ENCODE measurements at places on chromosomes 3 and 15.

DNA sequence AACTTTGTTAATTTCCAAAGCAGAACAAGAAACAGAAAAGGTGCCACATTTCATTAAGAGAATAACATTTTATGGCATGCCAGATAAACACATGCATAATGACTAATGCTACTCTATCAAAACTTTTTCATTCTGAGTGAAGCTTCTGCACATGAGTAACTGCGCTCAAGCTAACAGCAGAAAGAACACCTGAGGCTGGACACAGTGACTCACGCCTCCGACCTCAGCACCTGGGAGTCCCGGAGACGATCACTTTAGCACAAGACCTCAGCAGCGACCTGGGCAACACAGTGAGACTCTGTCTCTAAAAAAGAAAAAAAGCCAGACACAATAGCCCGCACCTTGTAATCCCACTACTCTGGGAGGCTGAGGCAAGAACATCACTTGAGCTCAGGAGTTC, 70.6 kb downstream of the ACAP2 start:
- no peak for DNase-seq

DNA sequence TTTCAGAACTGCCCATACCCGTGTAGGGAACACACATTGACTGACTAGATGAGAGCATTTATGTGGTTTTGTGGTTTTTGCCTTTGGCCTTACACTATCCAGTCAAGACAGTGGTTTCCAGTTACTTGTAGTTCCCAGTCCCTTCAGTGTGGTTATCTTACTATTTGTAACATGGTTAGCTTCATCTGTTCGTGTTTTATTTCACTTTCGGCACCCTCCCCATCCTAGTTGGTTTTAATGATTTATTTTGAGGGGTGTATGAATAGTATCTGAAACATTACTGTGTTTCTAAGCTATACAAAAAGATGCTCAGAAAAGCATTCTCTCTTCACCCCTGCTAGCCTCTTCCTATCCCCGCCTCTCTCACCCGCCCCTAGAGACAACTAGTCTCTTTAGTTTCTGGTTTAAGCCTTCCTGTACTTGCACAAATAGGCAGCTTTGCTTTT, 14.1 kb downstream of the LYSMD4 start:
- DNase-seq: no peak

- DNase-seq: no peak
Measured at GRCh38 chr15:68149059-68149458, 56.1 kb downstream of the CALML4 start.

- no peak for DNase-seq
Measured at GRCh38 chr3:195790901-195791300, 20.8 kb downstream of the MUC4 start.

DNA sequence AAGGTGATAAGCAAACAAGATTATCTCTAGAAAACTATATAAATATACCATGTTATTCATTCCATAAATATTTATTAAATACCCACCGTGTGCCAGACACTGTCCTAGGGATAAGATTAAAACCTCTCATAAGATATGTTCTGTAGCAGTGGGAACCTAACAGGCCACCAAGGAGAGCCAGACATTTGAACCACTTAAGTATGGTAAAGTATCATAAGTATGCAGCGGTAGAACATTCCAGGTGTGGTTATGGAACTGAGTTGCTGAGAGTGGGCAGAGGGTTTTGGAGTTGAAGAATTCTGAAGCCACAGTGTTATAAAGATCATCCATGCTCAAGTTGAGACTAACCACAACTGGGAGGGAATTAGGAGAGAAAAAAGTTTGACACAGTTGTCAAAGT, 14.7 kb downstream of the FILIP1L start:
- no peak for DNase-seq

DNA sequence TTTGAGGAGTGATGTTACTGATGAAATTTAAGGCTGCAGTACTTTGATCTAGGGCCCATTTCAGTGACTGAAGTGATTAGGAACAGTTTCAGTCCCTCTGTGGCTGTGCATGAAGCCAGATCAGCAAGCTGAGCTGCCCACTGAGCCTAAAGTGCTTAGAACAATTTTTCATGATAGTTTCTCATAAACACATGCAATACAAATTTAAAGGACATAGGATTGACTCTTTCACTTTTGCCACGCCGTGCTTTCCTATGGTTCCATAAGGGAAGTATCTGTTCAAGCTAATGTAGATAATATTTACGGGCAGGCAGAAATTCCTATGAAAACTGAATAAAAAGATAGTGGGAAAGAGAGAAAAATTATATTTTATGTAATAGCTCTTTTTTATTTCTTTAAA, 10.6 kb downstream of the ANKUB1 start:
- DNase-seq: no peak

- DNase-seq: peak; percentile 14
Measured at GRCh38 chr15:88274553-88275460, 18.3 kb upstream of the NTRK3 start.

GRCh38 chr3:136804813-136805212, 14.1 kb upstream of the SLC35G2 start:
- no peak for DNase-seq

- DNase-seq: no peak
Measured at GRCh38 chr3:132382267-132382666, 35.0 kb upstream of the DNAJC13 start.

DNA sequence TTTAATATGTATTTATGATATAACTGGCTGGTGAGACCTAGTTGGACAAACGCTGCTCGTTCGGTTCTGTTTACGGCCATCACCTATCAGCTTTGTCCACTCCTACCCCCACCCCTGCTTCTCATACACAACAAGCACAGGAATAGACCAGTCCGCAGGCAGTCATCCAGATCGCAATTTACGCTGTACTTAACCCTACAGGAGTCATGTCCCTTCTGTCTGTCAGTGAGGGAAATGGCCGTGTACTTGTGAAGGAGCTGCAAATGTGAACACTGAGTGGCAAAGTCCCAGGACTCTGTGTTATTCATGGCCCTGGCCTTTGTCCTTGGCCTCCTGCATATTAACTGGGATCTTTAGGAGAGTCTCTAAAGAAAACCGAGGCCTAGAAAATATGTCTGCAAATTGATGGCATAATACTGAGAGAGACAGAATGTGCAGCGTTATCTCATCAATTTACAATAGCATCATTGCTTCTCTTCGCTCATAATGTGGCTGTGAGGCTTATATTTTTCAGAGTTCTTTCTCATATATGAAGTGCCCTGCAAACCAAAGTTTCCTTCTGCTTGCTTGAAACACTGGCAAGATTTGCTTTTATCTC, 7.2 kb upstream of the ABHD10 start:
- DNase-seq: peak; percentile 57

DNA sequence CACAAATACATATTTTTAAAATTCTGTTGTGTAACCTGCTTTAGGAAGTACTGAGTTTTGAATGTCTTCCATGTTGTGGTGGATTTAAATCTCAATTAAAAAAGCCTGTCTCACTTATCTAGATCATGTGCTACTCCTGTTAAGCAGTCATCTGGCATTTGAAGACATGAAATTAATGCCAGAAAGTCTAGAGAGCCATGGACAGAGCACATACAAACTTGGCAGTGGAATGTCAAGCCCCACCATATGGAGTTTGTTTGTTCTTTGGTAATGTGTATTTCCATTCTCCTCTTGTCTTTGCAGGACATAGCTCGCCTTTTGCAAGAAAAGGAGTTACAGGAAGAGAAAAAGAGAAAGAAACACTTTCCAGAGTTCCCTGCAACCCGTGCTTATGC, 39.3 kb upstream of the UTS2B start:
- no peak for DNase-seq

- DNase-seq: no peak
Measured at GRCh38 chr3:50612234-50612882, 784 bp upstream of the CISH start.

GRCh38 chr3:129795186-129796010, 98.1 kb downstream of the TMCC1 start:
- no peak for DNase-seq

DNA sequence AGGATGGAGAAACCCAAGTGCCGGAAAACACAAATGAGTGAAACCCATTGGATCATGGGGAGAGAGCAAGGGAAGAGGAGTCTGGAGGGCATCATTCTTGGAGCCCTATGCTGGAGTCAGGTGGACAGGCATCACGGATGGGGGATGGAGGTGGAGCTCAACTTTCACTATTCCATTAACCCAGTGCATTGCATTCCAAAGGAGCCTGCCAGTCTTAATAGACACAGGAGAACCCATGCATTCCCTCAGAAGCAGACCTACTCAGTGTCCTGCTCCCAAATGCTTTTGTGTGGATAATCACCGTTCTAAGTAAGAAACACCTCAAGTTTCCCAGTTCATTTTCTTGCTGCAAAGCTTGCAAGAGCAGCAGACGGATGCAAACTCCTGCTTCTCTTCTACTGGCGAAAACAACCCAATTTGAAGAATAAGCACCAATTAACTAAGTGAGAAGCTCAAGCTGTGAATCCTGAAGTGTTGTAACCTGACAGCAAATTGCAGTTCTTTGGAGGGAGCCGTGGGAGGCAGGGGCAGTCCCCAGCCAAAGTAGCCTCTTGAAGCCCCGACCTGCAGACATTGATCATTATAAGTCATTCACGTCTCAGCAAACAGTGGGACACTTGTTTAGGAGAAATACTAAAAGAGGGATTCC, 25.3 kb downstream of the SEMA5B start:
- DNase-seq: peak; percentile 60

- no peak for DNase-seq
Measured at GRCh38 chr3:157166115-157166514, 6.2 kb upstream of the CCNL1 start.

DNA sequence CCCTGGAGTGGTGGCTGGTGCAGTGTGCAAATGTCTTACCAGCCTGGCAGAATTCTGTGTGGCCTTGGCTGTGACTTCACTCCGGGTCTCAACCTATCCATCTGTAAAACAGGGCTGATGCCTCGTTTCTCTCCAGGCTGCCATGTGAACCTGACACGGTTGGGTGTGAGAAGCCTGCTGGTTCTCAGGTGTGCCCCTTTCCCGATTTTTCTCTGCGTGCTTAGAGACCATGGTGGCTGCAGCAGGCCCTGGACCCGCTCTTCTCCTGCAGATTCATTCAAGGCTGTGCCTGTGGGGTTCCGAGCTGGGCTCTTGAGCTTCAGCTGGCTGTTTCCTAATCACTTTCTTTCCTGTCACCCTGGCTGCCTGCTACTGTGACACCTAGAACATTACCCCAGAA, 38.9 kb downstream of the EEFSEC start:
- no peak for DNase-seq

DNA sequence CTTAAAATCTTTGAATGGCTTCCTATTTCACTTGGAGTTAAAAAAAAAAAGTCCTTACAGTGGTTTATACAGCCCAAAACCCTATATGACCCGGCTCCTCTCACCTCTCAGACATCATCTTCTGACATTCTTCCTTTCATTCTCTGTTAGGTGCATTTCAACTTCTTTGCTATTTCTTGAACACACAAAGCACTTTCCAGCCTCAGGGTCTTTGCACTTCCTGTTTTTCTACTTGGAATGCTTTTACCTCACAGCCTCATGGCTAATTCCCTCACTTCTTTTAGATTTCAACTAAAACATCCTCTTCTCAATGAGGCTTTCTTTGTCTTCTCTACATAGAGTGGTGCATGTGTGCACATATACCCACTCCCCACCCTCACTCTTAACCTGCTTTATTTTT, 91.0 kb upstream of the MB21D2 start:
- no peak for DNase-seq

DNA sequence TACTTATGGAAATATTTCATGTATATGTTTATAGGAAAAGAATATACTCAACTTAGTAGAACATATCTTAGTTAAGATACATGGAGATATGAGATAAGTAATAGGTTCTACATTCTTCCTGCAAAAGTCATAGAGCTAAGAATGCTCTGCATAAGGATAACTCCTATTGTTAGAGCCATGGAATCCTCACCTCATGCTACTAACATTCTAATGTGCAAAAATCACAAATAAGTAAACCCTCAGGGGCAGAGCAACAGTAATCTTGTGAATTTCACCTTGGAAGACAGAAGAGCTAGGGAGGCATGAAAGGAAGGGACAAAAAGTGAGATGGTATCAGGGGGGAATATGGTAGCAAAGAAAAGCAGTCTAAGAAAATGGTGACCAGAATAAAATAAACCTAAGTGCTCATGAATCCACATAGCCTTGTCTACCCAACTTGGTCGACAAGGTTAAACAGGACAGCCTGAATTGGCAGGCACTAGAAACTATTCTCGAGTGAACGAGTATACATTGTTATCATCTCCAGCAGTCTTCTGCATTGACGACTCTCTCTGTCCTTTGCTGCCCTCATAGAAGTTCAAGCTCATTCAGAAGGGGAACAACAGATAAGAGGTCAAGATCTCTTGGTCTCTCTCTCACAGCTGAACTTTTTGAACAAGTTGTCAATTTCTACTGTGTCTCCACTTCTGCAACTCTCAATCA, 52.8 kb downstream of the XRN1 start:
- DNase-seq: no peak

- peak; percentile 88 for DNase-seq
Measured at GRCh38 chr3:49912881-49913281, 9.2 kb upstream of the MST1R start.

- DNase-seq: no peak
Measured at GRCh38 chr3:124802702-124803101, 72.5 kb downstream of the UMPS start.

DNA sequence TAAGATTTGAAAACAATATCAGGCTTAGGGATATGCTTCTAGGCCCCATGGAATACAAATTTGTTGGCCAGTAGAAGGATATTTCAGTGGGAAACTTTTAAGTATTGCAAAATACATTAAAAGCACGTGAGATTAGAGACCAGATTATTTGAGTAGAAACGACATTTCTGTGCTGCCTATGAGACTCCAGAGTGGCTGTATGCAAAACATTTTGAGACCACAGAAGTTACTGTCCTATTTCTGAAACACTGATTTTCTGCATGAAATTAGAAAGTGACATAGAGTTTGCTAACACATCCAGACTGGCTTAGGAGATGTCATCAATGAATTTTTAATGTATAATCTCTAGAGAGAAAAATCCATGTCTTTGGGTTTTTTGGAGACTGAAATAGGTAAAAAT, 99.8 kb downstream of the KCNH8 start:
- no peak for DNase-seq

GRCh38 chr15:53808058-53808706, 48.7 kb upstream of the WDR72 start:
- peak; percentile 7 for DNase-seq

DNA sequence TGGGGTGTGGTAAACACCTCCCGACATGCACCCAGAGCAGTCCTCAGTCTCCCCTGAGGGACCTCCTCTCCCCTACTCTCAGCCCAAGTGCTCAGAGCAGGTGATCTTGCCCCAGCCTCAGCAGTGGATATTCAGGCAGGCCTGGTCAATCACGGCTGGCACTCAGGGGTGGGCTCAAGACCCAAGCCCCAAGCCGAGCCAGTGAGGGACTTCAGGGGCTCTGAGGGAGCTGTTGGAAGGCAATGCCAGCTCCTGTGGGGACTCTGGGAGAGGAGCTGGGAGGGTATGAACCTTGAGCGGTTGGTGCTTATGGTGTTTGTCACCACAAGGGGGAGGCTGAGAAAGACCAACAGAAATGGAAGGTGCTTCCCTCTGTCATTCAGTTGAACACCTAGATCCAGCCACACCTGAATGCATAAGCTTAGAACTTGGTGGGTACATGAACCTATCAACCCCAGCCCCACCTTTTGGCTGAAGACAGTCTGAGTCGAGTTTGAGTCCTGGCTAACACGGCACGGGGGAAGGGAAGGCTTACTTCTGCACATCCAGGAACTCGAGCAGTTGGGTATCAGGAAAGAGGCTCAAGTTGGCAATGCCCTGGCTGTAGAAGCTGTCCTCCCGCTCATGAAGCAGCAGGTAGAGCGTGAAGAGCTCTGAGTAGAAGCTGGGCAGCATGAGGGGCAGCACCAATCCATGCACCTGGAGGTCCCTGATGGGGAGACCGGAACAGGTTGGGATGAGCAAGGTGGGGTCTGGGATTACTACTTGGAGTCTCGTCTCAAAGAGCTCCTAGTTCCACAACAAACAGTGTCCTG, 19.2 kb downstream of the ALS2CL start:
- no peak for DNase-seq

Data from NCI-H2227 treated with DMSO at 0.1 percent for 48 hours (cell line).